ENCODE measurements at places on chromosomes 5 and 9.

GRCh38 chr5:169789417-169789940, 152.4 kb downstream of the DOCK2 start:
- no peak for DNase-seq

DNA sequence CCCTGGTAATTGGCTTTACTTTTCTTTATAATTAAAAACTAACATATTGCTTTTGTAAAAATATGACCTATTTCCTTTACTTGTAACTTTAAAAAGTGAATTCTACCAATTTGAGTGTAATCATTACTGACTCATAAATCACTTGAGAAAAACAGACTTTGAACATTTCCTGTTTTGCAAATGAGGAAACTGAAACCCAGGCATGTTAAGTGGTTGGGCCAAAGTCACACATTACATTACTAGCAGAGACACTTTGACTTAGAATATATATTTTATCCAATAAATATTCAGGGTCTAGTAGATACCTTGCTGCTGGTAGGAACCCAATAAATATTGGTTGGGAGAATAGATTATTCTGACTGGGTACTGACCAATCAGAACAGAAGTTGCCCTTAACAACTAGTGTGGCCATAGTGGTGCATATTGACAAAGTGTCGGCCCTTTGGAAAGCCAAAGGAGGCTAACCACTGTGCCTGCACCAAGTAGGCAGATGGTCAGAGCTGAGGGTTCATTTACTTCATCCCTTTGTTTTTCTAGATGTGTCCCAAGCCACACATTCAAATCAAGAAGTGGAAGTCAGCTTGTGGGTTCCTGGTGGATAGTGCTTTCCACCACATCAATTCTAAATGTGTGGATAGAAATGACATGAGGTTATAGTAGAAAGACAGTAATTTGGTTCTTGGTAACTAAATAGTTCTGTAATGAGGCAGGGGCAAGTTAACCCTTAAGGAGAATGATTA, 365.1 kb upstream of the RIOK2 start:
- peak; percentile 21 for DNase-seq

DNA sequence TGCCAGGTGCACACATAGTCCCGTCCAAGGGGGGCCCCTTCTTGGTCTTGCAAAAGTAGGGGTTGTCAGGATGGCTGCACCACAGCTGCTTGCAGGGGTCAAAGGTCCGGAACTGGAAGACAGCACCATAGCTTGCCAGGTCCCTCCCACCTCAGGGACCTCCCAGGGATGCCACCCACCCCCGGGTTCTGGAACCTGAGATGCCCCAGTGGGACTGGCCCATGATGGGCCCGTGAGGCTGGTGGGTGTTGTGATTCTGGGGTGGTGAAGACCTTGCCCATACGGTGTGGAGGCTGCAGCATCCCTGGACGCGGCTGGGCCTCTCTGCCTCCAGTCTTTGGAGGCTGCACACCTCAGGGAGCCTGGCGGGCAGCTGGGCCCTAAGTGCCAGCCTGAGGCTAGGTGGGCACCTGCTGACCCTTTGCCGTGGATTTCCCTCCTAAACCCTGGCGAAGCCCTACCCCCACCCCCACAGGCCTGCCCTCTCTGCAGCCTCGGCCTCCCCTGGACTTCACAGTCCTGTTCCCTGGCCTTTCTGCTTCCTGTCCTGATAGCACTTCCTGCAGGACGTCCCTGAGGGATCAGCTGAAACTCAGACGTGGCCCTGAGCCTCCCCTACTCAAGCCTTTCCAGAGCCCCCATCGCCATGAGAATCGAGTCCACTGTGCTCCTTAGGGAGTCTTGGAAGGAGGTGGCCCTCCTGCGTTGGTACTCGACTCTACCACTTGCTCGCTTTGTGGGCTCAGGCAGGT, 92.1 kb downstream of the ZNF354C start:
- DNase-seq, result no peak

- DNase-seq, result no peak
Measured at GRCh38 chr5:151159649-151160373, 2.2 kb upstream of the ANXA6 start.

DNA sequence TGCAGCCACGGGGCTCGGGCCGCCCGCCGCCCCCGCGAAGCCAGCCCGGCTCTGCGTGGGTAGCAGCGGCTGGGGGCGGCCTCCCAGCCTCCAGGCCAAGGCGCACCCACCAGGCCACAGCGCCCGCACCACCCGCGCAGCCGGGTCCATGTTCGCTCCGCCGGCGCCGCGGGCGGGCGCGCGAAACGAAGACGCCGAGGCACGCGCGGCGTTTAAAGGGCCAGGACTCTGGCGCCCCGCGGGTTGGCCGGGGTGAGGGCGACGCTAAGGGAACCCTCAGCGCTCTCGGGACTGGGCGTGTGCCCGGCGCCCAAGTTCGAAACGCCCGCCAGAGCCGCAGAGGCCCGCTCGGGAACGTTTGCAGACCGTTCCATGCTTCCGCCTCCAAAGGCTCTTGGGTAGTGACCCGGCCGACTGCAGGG, at the start of gene PTGES2:
Gene PTGES2 (minus strand): TSS at position 162 of the 422 bp plus-strand sequence. CDS start 12 bp downstream, at position 150.
- peak; percentile 79 for DNase-seq

DNA sequence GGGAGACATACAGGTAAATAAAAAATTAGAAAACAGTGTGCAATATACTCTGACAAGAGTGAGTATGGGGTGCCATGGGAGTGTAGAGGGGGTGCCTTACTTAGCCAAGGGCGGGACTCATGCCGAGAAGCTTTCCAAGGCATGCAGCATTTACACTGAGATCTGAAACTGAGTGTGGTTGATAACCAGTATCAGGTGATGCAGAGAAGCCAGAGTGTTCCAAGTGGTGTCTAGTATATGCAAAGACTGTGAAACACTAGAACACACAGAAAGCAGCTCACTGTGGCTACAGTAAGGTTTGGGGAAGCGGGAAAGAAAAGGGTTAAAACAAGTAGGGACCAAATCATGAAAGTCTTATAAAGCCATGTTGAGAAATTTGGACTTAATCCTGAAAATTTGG, 30.5 kb upstream of the ERBIN start:
- DNase-seq, result no peak

- DNase-seq, result no peak
Measured at GRCh38 chr9:71761938-71762353, 6.4 kb downstream of the CEMIP2 start.

- peak; percentile 18 for DNase-seq
Measured at GRCh38 chr5:95283761-95284571, 928 bp downstream of the MCTP1 start.

DNA sequence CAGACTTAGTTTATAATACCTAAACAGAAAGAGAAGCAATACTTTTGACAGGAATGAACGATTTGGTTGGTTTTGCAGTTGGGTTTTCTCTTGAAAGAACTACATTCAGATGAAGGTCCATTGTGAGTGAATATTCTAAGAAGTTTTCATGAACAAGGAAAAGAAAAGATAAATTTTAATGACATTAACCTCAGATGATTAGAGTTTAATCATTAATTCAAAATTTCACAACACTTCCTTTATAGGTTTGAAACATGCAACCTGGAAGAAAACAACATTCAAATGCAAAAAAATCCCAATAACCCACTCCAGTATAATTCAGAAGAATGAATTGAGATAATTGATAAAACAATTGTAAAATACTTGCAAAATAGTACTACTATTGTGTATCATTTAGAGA, 23.8 kb downstream of the EQTN start:
- no peak for DNase-seq

DNA sequence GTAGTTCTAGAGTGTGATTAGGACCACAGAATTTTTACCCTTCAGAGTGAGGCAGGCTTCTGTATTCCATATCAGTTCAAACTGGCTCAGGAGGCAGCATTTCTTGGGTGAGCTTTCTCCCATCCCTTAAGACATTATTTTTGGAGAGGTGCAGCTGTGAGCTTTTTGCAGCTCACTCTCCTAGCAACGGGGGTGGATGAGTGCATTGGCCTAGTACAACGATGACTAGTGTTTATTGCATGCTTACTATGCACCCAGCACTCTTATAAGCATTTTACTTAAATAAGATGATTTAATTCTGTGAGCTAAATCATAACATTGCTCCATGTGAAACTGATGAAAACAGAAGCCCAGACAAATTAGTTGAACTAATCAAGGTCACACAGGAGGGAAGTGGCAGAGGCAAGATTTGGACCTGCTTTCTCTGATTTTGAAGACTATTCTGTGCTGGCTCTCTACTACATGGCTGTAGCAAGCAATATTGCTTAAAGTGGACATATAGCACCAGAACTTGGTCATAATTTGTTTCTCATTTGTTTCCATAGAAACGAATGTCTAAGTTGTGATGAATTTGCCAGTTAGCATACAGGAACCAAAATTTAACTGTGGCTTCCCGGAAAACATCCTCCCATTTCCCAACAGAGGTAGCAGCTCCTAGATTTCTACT, 372.1 kb upstream of the RIOK2 start:
- DNase-seq, result no peak

- DNase-seq, result no peak
Measured at GRCh38 chr5:25286319-25286718, 641.5 kb upstream of the CDH10 start.

DNA sequence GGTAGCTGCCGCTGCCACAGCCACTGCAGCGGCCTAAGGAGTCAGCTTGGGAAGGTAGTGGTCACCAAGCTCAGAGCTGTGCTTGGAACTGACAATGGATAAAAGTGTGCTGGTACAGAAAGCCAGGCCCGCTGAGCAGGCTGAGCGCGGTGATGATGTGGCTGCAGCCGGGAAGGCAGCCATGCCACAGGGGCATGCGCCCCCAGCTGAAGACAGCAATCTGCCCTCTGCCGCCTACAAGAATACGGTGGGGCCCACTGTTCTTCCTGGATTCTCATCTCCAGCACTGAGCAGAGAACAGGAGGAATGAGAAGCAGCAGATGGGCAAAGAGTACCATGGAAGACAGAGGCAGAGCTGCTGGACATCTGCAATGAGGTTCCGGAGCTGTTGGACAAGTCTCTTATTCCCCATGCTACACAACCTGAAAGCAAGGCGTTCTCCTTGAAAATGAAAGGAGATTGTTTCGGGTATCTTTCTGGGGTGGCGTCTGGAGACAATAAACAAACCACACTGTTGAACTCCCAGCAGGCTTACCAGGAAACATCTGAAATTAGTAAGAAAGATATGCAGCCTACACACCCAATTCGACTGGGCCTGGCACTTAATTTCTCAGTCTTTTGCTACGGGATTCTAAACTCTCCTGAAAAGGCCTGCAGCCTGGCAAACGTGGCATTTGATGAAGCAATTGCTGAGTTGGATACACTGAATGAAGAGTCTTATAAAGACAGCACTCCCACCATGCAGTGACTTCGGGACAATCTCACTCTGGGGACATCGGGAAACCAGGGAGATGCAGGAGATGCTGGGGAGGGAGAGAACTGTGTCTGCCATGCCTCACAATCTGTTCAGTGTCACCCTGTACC, 22.8 kb upstream of the ANKRD18A start:
- DNase-seq, result no peak

DNA sequence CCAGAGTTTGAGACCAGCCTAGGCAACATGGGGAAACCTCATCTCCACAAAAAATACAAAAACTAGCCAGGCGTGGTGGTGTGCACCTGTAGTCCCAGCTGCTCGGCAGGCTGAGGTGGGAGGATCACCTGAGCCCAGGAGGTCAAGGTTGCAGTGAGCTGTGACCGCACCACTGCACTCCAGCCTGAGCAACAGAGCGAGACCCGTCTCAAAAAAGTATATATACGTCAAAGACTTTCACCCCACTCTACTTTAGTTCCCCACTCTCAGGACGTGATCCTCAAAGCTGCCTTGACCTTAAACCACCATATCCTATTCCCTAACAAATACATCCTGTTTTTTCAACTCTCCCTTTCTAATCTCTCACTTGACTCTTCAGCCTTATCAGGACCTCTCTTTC, 41.0 kb downstream of the PCDHGC5 start:
- DNase-seq, result no peak

- no peak for DNase-seq
Measured at GRCh38 chr9:126371007-126371870, 44.6 kb downstream of the MVB12B start.

DNA sequence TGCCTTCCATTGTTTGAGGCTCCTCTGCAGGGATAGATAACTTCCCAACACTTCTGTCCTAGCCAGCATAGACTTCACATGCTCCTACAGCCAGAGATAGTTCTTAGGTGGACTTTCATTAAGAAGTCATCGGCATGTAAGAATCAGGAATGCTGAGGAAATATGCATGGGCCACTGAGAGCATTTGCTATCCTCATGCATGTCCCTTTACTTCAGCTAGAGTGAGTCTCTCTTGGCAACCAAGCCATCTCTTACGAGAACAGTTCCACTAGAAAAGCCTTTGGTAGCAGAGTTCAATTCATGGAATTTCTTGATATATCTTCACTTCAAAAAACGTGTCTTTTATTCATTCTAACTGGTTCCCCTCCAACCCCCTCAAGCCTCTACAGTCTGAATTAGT, 202.4 kb downstream of the SMARCA2 start:
- no peak for DNase-seq

DNA sequence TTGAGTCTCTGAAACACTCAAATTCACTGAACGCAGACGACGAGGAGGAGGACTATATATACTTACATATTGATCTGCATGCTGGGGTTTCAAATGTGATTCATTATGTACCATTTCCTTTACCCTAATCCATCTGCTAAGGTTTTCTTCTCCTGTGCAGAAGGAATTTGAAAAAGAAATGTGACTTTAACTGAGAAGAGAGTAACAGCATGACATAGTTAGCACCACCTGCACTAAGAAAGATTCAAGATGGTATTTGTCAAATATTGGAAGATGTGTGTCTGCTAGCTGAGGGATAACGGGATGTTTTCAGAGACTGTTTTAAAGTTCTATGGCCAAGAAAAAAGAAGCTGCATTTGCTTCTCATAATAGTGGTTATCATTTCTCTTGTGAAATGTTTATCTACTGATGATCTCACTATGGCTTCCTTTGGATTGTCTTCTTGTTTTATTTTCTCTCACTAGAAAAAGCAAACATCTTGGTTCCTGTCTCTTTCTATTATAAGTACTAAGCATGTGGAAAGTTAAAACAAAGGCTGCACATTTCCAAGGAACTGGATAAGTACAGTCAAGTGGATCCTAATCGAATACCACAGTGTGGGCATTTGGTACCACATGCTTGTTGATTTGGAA, 89.8 kb upstream of the TLE4 start:
- no peak for DNase-seq

GRCh38 chr5:400282-401145, 42.5 kb upstream of the EXOC3 start:
- no peak for DNase-seq

GRCh38 chr5:10469253-10470050, 27.8 kb downstream of the ROPN1L start:
- no peak for DNase-seq

- DNase-seq, result no peak
Measured at GRCh38 chr9:88993871-88994460, 2.7 kb downstream of the S1PR3 start.

- DNase-seq, result no peak
Measured at GRCh38 chr5:21847300-21847699, 1005.8 kb downstream of the CDH12 start.

DNA sequence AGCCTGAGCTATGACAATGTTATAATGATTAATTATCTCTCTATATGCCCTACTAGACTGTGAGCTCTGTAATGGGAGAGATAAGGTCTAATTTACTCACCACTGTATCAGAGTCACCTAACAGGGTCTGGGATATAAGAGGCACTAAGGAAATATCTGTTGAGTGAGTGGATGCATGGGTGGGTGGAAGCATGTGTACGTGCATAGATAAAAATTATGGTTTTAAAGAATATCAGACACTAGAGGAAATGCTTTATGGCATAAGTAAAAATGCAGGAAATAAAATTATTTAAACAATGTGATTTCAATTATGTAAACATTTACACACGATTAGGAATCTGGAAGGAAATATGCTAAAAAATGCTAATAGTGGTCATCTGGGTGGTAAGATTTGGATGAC, 137.8 kb downstream of the SPOCK1 start:
- DNase-seq, result no peak

- DNase-seq, result no peak
Measured at GRCh38 chr9:127451608-127451857, 223 bp downstream of the LRSAM1 start.
